ENCODE measurements at places on chromosomes 5 and 9.

GRCh38 chr9:119924736-119925135 lies 555.5 kb upstream of the BRINP1 start:
- no peak for DNase-seq

GRCh38 chr5:181194489-181195248 lies 10.3 kb downstream of the TRIM7 start:
- no peak for DNase-seq

GRCh38 chr5:9431151-9431495 lies 114.8 kb downstream of the SEMA5A start:
- no peak for DNase-seq

DNA sequence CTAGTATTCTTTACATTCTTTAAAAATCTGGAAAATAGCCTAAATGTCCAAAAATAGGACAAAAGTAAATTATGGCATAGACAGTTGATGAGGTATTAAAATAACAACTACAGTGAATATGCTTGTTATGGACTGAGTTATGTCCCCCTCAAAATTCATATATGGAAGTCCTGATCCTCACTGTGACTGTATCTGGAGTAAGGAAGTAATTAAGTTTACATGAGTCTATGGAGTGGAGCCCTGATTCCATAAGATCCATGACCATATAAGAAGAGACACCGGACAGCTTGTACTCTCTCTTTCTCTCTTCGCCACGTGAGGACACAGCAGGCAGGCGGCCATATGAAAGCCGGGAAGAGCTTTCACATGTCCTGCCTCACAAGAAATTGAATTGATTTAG lies 28.6 kb upstream of the C5orf58 start:
- no peak for DNase-seq

Measured in Jurkat, Clone E6-1 (cell line).